ENCODE measurements at places on chromosomes 13 and 19.

- no peak for DNase-seq
These were observed 1193.8 kb downstream of the SLITRK1 start for GRCh38 chr13:82688400-82688994.

DNA sequence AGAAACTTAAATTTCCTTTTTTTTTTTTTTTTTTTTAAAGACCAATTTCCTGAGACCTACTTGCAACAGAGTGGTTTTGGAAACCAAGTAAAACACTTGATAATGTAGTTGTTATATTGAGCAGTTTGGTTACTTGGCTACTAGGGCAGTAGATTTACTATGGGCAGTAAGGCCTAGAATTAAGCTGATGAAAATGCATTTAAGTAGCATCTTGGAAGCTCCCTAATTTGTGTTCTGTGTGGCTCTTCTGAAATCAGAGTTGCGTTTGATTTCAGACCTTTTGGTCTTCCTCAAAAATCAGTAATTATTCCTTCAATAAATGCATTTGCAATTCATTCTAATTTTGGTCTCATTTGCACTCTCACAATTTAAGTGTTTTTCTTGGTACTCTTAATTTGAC is 810 bp downstream of the GPR180 start:
- no peak for DNase-seq

- DNase-seq: peak; percentile 77
These were observed 3.9 kb upstream of the PRX start for GRCh38 chr19:40416918-40417642.

GRCh38 chr19:993831-994393 is 6.3 kb upstream of the GRIN3B start:
- peak; percentile 27 for DNase-seq

DNA sequence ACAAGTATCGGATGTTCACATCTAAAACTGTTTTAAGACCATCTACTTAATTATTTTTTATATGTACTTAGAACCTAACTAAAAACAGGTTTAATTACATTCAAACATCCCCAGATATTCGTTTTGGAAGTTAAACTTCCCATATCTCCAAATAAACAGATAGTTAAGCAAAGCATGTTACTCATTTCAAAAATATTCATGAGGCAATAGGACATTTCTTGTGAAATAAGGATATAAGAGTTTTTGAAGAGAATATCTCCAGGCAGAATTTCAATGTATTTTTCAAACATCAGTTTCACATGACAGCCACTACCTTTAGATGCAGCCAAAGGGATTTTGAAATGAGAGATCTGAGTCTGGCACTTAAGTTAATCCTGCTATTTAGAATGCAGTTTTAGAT is 697.5 kb downstream of the SLITRK1 start:
- DNase-seq: no peak

DNA sequence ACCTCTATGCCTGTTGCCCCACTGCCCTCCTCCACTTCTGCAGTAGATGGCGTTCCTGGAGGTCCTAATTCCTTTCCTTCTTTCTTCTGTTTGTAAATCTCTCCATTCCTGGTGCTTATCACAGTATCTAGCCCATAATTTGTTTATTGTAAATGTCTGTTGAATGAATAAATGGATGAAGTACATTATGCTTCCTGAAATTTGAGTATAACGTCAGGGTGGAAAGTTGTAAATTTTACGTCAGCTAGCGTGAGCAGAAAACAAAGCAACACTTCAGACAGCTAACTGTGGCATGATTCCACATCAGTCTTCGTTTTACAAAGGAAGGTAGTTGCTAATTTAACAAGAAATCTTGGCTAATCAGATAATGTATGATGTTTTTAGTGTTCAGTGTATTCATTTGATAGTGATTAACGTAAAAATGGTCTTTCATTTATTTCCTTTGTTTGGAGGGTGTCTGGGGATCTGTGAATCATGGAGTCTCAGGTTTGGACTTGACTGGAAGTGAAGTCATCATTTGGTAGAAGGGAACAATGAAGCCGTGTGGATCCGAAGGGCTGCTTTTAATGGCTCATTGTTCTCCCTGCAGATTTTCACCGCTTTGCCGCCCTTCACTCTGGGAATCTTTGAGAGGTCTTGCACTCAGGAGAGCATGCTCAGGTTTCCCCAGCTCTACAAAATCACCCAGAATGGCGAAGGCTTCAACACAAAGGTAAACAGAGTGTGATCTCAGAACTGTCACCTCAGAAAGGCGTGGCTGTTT is 215.1 kb downstream of the SHISA2 start:
- no peak for DNase-seq

GRCh38 chr19:31232180-31232579 is 117.1 kb downstream of the TSHZ3 start:
- no peak for DNase-seq

GRCh38 chr13:48155848-48156247 is 60.9 kb upstream of the MED4 start:
- no peak for DNase-seq

- peak; percentile 58 for DNase-seq
These were observed 135.7 kb downstream of the DNAJC15 start for GRCh38 chr13:43159026-43159461.

DNA sequence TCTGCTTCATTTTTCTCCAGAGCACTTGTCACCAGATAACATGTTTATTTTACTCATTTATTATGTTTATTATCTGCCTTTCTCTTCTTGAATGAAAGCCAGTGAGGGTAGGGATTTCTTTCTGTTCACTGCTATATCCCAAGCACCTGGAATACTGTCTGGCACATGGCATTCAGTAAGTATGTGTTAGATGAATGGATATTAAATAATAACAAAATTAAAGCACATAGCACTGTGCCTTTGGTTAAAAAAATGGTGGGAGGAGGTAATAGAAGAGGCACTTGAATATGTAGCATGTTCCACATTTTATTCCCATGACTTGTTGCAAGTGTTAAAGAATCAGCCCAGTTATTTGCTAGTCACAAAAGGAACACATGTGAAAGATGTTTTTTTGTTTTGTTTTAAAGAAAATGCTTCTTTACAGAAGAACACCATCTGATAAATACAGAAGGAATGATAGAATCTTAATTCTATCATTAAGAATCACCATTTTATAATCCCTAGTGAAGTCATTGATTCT is 151.0 kb downstream of the DLEU7 start:
- no peak for DNase-seq

DNA sequence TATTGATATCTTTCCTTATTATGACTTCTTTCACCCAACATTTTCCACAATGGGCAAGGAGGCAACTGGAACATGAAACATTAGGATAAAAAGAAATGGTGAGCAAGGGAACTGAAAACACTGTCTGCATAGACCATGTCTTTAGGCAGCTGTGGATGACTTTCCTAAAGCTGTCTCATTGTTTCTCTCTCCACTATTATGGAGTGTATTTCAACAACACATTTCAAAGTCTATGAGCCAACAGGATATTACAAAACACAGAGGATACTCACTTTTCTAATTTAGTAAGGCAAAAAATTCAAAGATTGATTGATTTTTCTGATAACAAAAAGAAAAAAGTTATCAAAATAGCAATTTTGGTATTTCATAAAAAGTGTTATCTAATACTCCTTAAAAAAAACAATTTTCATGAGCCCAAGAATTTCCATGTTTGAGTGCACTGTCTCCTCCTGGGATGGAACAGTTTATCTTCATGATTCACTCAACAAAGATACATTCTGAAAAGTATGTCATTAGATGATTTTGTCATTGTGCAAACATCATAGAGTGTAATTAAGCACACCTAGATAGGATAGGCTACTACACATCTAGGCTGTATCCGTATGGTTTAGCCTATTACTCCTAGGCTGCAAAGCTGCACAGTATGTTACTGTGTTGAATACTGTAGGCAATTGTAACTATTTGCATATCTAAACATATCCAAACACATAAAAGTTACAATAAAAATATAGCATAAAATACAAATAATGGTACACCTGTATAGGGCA is 1568.4 kb downstream of the SLITRK5 start:
- no peak for DNase-seq

- DNase-seq: peak; percentile 81
These were observed 607 bp downstream of the NFIC start for GRCh38 chr19:3366753-3367627.

GRCh38 chr13:48660361-48661076 is 6.8 kb downstream of the CYSLTR2 start:
- no peak for DNase-seq

GRCh38 chr19:18254546-18255503 is 19.4 kb downstream of the IQCN start:
- DNase-seq: no peak

DNA sequence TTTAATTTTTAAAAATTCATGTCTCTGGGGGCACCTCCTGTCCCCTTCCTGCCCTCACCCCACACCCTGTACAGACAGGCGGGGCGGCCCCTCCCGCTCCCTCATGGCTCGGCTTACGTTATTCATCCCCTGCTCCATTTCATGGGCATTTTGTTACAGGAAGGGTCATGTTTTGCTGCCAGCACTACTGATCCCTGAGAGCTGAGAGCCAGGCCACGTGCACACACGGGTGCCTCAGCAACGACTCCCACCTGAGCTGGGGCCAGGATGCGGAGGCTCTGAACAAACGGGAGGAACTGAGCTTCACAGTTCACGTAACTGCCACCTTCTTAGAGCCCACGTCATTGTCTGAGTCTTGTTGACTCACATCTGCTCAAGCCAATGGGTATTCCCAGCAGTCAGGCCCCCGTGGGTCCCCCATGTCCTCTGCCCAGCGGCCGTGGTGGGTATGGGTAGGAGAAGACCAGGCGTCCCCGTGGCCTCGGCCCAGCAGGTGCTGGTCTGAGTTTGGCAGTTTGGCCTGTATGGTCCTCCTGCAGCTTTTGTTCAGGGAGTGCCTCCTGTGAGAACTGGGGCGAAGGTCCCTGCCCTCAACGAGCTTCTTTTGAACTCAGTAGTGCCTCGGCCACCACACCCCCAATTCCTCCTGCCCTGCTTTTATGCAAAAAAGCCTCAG is 16.4 kb upstream of the TMEM255B start:
- peak; percentile 26 for DNase-seq

GRCh38 chr19:35457173-35457572 is 9.1 kb downstream of the FFAR2 start:
- no peak for DNase-seq

DNA sequence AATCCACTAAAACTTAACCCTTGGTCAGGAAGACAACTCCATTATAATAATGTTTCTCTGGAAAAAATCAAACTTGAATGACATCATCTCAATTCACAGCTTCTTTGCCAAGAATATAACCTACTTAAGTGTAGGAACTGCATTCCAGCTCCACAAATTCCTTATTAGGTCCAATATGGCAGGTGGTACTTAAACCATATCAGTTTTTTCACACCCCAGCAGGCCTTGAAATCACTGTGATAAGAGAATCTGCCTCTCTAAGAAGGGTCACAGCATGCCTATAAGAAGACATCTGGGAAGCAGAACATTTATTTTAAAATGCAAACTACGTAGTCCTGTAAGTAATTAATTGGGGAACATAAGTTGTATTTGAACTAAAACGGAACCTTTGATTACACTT is 687.8 kb downstream of the DIAPH3 start:
- no peak for DNase-seq

DNA sequence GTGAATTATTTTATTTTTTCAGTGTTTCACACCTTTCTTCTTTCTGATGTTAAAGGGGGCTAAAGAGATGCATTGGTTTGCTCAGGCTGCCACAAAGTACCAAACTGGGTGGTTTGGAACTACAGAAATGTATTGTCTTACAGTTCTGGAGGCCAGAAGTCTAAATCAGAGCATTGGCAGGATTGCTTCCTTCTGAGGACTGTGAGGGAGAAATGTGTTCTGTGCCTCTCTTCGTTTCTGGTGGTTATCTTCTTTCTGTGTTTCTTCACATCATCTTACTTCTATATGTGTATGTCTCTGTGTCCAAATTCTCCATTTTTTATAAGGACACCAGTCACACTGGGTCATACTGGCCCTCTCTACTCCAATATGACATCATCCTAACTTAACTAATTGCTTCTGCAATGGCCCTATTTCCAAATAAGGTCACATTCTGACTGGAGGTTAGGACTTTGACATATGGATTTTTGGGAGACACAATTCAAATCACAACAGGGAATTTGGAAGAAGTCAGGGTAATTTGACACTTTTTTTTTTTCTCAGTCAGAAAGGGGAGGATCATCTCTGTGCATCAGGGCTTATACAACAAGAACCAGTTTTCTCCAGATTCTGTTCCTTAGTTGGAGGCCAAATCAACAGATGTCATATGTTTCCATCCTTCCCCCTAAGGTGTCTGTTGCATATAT is 188.2 kb downstream of the KCNRG start:
- DNase-seq: no peak

GRCh38 chr13:21973437-21974125 is 302.7 kb downstream of the FGF9 start:
- DNase-seq: no peak

GRCh38 chr13:50123862-50124535 is 108.8 kb downstream of the KCNRG start:
- DNase-seq: peak; percentile 86

GRCh38 chr13:56528040-56528790 is 612.5 kb upstream of the PRR20A start:
- no peak for DNase-seq

DNA sequence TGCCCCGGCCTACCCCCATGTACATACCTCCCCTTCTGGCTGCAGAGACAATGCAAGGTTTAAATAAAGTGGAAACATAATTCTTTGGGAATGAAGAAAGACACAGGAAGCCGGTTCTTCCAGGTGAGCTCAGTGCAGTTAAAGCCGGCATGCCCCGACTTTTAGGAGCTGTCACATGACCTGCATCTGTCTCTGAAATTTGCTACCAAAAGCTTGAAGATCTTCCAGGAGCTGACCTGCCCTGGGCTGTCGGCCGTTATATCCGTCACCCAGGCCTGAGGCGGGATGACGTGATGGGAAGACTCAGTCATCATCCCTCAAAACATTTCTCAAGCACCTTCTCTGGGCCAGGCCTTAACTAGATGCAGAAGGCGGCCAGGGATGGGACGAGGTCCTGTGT is 10.3 kb downstream of the RAB8A start:
- no peak for DNase-seq

GRCh38 chr13:37997641-37998040 is 128.1 kb upstream of the TRPC4 start:
- no peak for DNase-seq

DNA sequence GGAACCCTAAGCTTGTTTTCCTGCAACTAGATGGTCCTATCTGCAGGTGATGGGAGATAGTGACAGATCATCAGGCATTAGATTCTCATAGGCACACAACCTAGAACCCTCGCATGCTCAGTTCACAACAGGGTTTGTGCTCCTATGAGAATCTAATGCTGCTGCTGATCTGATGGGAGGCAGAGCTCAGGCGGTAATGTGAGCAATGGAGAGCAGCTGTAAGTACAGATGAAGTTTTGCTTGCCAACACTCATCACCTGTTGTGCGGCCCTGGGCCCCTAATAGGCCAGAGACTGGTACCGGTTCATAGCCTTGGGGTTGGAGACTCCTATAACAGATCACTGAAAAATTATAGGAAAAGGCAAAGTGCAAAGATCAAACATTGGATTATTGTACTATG is 267.2 kb downstream of the PCDH9 start:
- DNase-seq: no peak

DNA sequence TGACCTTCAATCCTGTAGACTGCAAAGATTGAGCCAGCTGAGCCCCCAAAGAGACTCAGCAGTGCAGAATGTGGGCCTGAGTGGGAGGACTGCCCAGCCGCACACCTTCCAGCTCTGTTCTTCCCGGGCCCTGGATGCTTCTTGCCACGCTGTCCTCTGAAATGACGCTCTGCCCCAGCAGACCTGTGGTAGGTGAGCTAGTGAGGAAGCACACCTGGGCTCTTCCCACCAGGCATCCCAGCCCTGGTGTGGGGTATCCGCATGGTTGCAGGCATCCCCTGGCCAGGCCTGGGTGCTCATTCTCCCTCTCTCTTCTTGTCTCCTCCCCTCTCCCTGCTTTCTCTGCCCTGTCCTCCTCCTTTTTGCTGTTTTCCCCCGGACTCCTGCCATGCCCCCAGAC is 9.8 kb upstream of the MZF1 start:
- DNase-seq: peak; percentile 8
